ENCODE measurements at places on chromosomes 4 and X.

DNA sequence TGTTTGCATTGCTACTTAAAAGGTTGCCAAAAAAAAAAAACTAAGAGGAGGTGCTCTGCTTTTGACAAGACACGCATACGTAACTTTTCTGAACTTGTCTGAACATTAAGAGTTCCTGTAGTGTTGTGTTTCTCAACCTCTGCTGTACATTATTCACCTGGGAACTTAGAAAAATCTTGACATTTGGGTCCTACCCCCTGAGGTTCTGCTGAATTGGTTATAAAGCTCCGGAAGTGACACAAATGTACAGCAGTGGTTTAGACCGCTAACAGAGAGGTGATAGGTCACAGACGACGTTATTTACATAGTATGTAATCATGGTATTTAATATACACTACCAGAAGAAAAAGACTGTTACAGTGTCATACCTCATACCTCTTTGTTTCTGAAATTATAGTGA is 61.1 kb downstream of the CPEB2 start:
- no peak for DNase-seq

- no peak for DNase-seq
Measured at GRCh38 chr4:10326075-10326474, 131.2 kb downstream of the ZNF518B start.

GRCh38 chr4:18445110-18445509 is 423.6 kb upstream of the LCORL start:
- no peak for DNase-seq

- no peak for DNase-seq
Measured at GRCh38 chrX:49072712-49073095, 1.1 kb downstream of the PRAF2 start.

DNA sequence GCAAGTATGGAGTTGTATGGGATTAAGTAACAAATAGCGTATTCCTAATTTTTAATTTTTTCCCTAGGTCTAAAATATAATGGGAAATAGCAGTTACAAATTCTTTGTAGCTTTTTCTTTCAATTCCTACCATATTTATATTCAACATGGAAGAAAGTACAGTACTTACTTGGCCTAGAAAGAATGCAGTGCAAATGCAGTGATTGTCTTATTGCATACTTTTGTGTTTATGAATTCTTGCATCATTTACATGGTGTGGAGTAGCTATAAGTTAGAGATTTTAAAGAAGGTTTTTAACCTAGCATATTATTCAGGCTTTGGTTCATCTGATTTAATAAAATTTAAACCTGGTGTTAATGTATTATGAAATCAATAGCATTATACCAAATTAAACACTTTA is 263.3 kb downstream of the BMPR1B start:
- no peak for DNase-seq

DNA sequence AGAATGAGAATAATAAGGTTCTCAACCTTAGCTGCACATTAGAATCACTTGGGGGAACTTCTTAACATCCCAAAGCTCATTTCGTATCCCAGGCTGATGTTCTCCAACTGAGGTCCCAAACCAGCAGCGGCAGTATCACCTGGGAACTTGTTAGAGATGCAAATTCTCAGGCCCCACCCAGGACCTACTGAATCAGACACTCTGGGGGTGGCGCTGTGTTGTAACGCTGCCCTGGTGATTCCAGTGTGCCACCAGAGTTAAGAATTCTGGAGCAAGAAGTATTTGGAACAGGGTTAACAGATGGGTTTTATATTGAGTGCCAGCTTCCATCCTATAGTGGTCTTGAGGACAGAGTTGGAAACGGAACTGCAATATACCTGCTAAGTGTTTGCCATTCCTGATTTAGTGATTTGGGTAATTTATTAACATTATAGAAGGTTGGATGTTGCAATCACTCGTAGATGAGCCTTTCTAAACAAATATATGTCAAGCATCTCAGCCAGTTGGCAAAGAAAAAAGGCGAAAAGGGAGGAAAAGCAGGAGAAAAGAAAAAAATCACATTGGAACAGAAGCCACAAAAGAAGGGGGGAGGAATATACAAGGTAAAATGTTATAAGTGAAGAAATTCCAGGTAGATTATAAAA is 141.0 kb downstream of the ARX start:
- DNase-seq, result no peak

- no peak for DNase-seq
Measured at GRCh38 chr4:15395311-15395710, 32.5 kb upstream of the C1QTNF7 start.

DNA sequence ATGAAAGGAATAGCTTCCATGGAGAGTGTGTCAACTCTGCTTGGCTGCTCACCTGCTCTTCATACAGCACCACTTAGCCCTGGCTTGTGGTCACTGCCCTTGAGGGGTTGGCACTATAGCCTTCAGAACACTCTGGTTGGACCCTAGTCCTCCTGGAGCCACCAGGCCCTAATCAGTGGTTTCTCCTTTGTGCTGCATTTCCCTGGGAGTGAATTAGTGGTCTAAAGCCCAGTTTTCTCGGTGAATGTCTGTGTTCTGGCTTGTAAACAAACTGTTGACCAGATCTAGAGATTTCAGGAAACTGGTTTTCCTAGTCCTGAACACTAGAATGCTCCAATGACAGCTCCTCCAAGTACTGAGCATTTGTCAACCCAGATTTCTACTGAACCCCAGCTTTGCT is 28.6 kb upstream of the TMEM154 start:
- DNase-seq, result no peak

GRCh38 chr4:121278811-121279368 is 101.9 kb downstream of the QRFPR start:
- DNase-seq, result no peak

- DNase-seq, result no peak
Measured at GRCh38 chr4:69910016-69910782, 20.7 kb upstream of the CSN1S1 start.

DNA sequence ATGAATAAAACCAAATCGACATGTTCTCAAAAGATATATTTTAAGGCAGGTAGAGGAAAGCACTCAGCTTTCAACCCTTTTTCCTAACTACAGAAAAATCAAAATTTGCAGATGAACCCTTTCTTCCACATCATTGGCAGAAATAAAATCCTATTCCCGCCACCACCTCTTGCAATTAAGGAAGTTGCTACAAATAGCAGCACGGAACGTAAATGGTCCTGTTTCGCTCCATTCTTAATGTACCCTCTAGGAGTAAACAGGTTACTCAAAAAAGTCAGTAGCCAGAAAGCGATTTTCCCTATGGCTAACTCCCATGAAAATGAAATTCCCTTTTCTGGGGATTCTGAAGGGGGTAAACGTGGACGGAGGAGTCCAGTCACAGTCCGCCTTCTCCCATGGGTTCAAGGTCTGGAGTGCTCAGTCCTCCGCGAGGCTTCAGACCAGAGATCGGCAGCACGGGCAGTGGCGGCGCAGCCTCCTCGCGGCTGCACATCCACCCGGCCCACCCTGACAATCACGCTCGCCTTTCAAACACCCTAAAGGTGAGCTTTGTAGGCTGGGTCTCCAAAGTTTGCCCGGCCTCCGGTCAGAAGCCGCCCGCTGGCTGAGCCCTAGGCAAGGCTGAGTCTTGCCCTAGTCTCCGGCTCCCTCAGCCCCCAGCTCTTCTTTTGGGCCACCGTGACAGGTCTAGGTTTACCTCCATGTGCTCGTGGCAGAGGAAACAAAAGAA is 1.8 kb downstream of the ATP11C start:
- DNase-seq, result no peak

- no peak for DNase-seq
Measured at GRCh38 chr4:181427076-181427475, 816.1 kb upstream of the TENM3 start.

GRCh38 chr4:82728301-82728700 is 70.3 kb downstream of the SCD5 start:
- no peak for DNase-seq

DNA sequence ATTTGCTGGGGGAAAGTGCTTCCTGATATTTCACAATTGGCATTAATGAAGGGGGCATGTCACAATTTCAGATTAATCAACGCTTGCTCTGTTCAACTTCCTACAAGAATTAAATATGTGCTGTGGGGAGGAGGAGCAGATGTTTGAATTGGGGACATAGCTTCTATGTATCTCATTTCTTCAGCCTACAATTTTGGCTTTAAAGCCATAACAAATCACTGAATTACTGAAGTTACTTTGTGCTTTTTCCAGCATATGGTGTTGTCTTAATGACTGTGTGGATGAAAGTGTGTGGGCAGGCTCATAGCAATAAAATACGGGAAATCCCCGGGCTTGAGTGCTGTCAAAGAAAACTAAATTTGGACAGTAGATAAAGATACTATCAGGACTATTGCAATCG is 813 bp downstream of the TLR7 start:
- DNase-seq, result no peak

DNA sequence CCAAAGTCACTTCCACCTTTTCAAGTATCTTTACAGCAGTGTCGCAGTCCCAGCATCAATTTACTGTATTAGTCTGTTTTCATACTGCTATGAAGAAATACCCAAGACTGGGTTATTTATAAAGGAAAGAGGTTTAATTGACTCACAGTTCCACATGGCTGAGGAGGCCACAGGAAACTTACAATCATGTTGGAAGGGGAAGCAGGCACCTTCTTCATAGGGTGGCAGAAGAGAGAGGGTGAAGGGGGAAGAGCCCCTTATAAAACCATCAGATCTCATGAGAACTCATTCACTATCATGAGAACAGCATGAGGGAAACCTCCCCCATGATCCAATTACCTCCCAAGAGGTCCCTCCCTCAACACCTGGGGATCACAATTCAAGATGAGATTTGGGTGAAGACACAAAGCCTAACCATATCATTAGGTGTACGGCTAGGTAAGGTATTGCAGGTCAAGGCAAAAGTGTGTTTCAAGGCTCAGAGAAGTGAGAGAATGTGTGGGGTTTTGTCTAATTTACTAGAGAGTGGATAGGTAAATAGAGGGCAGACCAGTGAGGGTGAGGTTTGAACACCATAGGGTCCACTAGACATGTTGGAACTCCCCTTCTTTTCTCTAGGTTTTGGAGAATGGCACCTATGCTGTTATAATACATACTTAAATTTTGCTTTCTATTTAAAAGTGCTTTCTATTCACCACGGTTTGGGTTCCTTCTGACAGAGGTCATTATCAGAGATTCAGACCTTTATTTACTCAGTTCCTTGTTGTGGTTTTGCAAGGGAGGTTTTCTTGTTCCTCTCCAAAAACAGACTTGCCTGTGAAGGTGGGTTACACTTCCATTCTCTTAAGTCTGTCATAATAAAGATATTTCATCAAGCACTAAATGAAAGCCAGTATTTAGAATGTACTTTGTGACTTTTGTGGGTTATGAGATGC is 186.6 kb downstream of the CPEB2 start:
- no peak for DNase-seq

- no peak for DNase-seq
Measured at GRCh38 chr4:154781126-154781982, at the start of gene RBM46. TSS of gene RBM46 (plus strand) at chr4:154781272. CDS start at chr4:154796753, 15,481 bp downstream.

DNA sequence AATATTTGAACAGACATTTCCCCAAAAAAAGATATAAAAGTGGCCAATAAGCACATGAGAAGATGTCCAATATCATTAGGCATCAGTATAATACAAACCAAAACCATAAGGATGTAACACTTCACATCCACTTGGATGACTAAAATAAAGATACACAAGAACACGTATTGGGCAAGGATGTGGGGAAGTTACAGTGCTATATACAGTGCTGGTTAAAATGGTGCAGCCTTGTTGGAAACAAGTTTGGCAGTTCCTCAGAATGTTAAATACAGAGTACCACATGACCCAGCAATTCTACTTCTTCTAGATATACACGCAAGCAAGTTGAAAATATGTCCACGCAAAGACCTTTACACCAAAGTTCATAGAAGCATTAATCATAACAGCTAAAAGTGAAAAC is 58.9 kb downstream of the HAUS3 start:
- no peak for DNase-seq

DNA sequence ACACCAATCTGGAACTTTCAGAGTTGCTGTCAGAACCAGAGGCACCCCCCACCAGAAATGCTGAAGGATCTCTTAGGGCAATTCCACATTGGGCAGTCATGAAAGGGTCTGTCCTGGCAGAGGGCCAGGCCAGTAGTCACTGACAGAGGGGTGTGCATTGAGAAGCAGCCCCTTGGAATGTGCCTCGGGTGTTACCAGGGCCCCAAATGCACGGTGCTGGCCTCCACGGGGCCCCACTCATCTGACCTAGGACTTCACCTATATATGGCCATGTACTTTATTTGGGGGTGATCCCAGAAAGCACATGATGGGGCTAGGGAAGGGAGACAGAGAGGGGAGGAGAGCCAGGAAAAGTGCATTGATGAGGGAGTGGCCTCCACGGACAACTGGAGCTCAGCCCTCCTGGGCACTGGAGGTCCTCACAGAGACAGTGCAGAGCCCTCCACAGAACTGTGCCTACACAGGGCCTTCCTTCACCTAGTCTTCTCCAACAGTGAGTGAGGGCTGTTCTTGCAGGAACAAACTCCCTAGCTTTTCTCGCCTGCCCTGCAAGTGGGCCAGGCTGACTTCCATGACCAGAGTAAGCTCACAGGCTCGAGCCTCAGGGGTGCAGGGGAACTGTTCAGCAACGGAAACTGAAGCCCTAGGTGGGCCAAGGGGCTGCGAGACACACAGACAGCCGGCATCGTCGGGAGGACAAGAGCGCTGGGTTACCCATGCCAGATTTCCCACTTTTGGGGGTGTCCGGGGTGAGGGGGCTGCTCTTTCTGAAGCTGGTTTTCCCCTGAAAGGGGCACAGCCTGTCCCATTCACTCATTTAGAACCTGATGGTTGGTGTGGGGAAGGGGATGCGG is 136.2 kb downstream of the HMX1 start:
- no peak for DNase-seq

GRCh38 chr4:10186228-10187214 is 69.9 kb upstream of the WDR1 start:
- no peak for DNase-seq

DNA sequence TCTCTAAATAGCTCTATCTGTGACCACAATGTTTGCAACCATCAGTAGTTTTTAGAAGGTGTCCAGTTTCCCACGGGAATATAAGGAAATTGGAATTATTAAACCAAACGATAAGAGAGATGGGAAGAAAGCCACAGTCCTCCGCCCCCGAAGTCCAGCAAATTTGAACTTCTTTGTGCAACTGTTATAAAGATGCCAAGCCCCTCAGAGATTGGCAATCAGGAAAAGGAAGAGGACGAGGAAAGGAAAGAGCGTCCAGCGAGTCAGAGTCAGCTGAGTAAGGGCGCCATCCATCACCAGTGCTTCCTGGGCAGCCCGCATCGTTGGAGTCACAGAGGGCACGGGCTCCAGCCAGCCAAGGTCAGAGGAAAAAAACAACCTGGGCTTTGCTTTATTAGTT is 35.7 kb downstream of the LDB2 start:
- no peak for DNase-seq

- no peak for DNase-seq
Measured at GRCh38 chrX:137031517-137032340, 2.1 kb downstream of the GPR101 start.

- DNase-seq, result no peak
Measured at GRCh38 chr4:144851948-144852347, 206.0 kb downstream of the HHIP start.

- DNase-seq, result no peak
Measured at GRCh38 chr4:138669479-138670315, 345.9 kb upstream of the NOCT start.

- no peak for DNase-seq
Measured at GRCh38 chrX:135477576-135477975, 42.9 kb upstream of the INTS6L start.

- no peak for DNase-seq
Measured at GRCh38 chr4:67892253-67892652, 8.5 kb upstream of the TMPRSS11D start.

GRCh38 chr4:147765121-147765529 is 33.2 kb downstream of the ARHGAP10 start:
- DNase-seq, result no peak

GRCh38 chrX:121150217-121150616 is 102.8 kb downstream of the GLUD2 start:
- DNase-seq, result no peak

- no peak for DNase-seq
Measured at GRCh38 chr4:81572402-81572801, 100.7 kb upstream of the RASGEF1B start.
